ENCODE measurements at places on chromosomes 5 and 9.

DNA sequence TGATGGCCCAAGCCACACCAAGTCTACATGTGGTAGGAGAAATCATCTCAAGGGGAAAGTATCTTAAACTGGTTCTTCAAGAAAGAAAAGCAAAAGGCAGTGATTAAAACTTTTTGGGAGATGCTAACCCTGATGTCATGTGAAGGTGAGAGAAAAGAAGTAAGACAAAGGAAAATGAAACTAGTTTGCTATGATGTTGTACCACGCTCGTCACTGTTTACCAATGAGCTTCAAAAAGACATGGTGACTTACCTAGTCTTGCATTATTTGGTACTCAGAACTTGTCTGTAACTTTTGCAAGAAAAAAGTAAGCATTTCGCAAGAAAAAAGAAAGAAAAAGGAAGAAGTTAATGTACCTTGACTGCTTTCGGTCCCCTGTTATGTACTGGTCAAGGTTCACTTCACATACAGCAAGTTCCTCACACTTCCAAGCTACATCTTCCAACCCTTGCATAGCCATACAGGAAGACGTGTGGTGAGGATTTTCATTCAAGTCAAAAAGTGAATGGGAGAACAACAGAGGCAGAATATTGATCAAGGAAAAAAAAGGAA is 739.3 kb downstream of the NR2F1-AS1 start:
- DNase-seq, result no peak

DNA sequence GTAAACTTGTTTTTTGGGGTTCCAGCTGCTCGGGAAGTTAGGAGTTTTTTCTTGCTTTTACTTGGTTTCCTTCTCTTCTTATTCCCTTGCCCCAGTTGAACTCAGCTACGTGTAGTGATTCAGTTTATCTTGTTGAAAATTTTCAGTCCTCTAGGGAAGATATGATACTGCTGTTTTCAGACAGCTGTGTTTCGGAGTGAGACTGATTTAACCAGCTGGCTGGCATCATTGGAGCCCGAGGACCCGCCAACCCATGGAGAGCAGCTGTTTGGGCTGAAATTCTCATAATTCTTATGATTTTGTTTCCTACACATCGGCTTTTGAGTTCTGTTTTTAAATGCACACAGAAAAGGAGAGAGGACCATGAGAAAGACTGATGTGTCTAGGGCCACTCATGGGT is 271.5 kb downstream of the NR3C1 start:
- DNase-seq, result no peak

DNA sequence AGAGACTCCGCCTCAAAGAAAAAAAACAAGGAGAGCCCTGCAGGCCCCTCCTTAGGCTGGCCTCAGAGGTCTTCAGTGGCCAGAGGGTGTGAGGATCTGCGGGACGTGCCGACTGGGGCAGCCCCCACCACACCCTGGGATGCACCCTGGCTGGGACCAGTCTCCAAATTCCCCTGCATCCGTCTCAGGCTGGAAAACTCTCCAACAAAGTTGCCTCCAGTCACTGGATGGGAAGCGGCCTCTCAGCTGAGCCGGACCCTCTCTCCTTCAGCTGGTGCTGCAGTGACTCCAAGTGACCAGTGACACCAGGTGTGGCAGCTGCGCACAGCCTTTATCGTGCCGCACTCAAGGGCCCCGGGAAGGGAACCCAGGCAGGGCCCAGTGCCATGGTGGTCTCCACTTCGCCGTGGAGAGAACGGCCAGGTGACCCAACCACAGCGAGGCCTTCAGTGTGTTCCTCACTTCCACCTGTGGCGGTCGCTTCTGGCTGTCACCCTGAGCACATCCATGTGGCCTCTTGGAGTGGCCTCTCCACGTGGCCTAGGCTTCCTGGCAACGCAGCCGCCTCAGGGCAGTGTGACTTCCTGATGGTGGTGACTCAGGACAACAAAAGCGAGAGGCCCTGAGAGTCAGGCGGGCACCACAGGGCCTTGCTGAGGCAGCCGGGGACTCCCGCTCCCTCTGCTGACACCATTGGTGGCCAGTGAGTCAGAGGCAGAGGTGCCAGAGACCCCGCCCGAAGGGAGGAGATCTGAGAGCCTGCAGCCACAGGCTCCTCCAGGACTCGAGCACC is 19.3 kb upstream of the CAMSAP1 start:
- peak; percentile 78 for DNase-seq

GRCh38 chr9:30075451-30076199 is 2308.8 kb upstream of the ACO1 start:
- DNase-seq, result no peak

- no peak for DNase-seq
Observed at GRCh38 chr5:53130266-53130665, 20.7 kb upstream of the MOCS2 start.

DNA sequence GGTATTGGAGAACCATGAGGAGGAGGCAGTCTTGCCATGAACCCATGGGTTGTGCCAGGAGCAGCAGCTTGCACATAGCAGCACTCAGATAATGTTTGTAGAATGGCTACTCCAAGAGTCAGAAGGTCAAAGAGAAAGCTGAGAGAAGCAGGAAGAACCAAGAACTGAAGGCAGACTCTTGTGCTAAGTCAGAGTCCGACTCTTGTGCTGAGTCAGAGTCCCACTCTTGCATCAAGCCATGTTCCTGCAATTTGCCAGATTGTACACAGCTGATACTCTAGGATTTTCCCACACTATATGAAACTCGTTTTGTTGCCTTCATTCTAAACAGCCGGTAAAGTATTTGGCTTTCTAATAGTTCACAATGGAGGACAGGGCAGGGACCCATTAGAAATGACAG is 26.2 kb upstream of the HSPA9 start:
- no peak for DNase-seq

DNA sequence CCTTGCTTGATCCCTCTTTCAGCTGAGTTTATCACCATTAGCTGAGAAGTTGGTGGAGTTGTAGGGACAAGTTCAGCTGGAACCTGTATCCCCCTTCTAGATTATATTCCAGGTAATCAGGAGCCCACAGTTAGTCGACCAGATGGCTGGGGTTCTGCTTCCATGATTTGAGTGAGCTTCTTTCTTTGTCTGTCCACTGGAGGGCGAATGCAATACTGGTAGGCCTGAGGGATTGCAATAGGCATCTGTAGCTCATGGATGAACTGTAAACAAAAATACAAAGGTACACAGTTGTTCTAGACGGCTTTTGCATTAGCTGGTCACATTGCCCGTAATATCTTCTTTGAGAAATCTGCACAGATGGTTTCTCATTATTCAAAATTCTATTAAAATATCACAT is 88.9 kb downstream of the PCSK5 start:
- DNase-seq, result no peak

DNA sequence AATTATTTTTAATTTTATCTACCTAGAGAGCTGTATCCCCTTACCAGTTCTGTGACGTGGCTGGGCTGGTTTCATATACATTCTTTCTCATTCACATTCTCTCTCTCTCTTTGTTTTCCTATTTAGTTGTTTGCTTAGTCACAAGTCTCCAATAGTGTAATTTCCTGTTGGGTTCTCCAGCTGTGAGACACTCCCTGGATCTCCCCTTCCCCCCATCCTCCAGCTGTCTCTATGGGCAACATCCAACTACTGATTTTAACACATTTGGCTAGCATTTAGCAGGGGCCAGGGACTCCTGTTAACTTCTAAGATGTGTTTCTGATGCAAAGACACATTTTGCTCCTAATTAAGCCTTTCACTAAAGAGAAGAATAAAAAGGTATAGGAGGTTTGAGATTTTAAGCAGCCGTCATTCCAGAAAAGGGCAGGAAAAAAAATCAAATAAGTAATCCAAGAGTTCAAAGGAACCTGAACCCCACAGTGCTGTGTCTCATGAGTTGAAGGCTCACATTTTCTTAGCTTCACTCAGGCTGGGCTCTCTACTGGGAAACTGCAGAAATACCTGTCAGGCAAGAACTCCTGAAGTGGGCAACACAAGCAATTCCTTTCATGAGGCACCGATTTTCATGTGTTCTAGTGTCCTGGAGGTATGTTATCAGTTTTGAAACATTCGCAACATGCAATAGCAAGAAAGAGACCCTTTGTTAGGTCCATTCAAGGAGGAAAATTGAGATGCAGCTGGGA is 198.7 kb upstream of the C9orf72 start:
- no peak for DNase-seq

DNA sequence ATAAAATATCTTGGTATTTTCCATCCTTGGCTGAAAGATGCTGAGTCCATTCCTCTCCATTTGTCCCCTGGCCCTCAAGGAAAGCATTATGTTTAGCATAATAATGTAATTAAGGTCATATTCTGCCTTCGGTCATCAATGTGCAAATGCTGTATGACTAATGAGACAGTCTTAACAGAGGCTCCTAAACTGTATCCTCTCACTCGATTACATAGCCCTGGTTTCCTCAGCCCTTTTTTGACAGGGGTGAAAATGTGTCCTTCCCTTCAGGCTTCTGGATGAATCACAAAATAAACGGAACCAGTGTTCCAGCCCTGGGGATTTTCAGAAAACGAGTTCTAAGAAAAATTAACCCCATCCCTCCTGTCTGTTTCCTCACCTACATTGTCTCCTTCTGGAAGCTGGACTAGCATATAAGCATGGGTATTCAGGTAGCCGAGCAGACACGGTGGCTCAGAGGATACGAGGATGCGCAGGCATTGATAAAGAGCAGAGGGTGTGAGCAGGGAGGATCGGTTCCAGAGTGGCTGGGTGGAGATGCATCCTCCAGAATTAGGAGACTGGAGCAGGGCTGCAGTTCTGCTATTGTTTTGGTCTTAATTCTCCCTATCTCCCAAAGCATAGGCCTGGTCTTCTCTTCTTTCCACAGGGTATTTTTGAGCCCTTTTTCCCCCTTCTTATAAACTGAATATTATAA is 742.9 kb downstream of the TLR4 start:
- no peak for DNase-seq

DNA sequence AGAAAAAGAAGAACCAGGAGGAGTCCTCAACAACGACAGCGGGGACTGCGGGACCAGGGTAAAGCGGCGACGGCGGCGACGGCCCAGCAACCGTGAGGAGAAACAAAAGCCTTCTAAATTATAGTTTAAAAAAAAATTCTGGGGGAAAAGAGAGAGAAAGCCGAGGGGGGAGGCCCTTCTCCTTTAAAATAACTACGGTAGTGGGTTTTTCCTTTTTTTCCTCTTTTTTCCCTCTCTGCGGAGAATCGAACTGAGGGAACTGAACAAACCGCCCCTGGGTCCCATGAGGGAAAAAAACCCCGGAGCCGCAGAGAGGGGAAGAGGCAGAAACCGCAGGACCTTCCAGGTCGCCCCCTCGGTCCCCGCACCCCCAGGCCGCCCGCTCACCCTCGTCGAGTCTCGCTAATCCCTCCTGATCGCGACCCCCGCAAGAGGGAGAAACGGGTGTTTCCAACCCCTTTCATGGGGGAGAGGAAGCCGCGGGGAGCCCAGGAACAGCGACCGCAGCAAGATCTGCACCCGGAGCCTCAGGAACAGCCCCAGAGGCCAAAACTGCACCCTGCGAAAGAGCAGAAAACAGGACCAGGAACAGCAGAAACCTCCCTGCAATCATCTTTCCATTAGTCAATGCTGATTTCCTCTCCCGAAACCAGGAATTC is 453 bp downstream of the CPEB4 start:
- no peak for DNase-seq

GRCh38 chr9:30504502-30504905 is 1879.9 kb upstream of the ACO1 start:
- DNase-seq, result no peak

GRCh38 chr9:114153761-114154599 is 1.4 kb upstream of the COL27A1 start:
- no peak for DNase-seq

DNA sequence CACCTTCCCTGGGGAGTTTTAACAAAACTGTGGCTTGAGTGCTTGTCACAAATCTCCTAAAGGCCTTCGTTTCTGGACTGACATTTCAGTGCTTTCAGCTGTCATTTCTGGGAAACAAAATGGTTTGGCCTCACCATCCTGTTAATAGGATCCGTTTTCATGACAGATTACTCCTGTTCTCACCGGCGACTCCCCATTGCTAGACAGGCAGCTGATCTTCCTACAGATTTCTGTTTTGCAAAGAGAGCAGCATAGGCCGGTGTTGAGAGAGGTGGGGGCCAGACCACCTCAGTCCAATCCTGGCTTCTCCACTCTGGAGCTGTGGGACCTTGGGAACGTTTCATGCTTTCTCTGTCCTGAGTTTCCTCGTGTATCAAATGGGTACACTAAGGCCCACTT is 75.5 kb upstream of the OTULINL start:
- DNase-seq, result no peak

DNA sequence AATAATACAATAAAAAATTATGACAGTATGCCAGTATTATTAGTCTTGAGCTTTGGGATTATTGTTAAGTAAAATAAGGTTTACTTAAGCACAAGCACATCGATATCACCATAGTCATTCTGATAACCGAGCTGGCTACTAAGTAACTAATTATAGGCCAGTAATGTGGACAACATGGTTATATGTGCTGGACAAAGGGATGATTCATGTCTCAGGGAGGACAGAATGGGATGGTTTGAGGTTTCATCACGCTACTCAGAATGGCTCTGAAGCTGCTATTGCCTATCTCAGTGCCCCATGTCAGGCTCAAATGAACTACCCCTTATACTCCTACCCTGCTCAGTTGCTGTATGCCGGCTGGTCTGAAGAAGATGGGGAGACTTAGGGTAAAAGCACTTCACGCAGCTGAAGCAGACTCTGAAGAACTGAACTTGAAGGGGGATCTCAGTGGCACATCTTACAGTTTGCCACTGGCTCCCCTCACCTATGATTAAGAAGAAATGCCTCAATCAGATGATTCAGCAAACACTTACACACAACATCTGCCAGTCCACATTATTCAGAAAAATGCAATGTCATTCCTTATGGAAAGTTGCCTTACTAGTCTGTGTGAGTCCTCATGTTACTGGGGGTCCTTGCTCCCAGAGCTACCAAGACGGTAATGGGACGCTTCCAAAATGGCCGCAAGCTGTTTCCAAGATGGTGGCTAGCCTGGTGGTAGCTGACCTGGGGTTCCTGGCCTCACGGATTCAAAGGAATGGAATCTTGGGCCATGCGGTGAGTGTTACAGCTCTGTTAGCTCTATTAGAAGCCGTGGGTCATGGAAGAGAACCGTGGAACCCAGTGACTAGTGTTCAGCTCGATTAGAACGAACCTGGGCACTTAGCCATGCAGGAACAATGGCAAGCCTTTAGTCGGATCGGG is 1098.6 kb downstream of the TAF11L14 start:
- DNase-seq, result no peak

- no peak for DNase-seq
Observed at GRCh38 chr5:9245071-9245470, 300.8 kb downstream of the SEMA5A start.

- no peak for DNase-seq
Observed at GRCh38 chr5:38739011-38739704, 106.7 kb upstream of the OSMR start.

DNA sequence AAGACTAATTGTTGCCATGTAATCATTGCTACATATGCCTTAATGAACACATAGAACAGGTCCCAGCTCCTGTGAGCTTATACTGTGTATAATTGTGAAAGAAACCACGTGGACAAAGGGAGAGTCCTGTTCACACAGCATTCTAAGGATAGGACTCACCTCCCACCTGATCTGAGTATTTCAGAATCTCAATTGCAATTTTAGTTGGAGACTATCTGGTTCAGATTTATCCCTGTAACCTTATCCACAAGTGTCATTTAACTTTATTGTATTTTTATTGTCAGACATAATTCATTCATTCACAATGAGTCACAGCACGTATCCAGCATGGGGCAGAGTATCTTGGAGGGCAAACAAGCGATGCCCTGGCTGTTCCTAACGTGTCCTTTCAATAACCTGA is 448.3 kb downstream of the NTRK2 start:
- no peak for DNase-seq
